ENCODE measurements at places on chromosomes 16 and 17. TPM values are rescaled to one million over a fixed set of nuclear protein-coding genes. Genes with fewer than 3 reads are reported as not detected.
A peak's percentile ranks its signal among the peaks of the same experiment; 100 is the strongest.

The NUDT21 gene
- total RNA-seq: 148 TPM

The JUP gene
- 169 TPM for total RNA-seq

The PDK2 gene
- 29.9 TPM for total RNA-seq

The CCDC144A gene
- 0.60 TPM for total RNA-seq

The GRIN2A gene
- 0.57 TPM for total RNA-seq

The TNFSF13 gene
- total RNA-seq: 3.5 TPM

The OVCA2 gene
- total RNA-seq: 42.7 TPM

The CDYL2 gene
- total RNA-seq: 6.3 TPM

The CDH3 gene
- 53.5 TPM for total RNA-seq

The SYNGR3 gene
- total RNA-seq: 2.5 TPM

The TMEM97 gene
- 43.0 TPM for total RNA-seq

GRCh38 chr16:24966634-24967033 lies 48.5 kb downstream of the ARHGAP17 start:
- H3K27ac ChIP-seq: no peak overlapping the region
- no peaks in the 10 kb centered on the region for H3K27me3 ChIP-seq
- H3K4me3 ChIP-seq: no peak overlapping the region
- no peak for DNase-seq

DNA sequence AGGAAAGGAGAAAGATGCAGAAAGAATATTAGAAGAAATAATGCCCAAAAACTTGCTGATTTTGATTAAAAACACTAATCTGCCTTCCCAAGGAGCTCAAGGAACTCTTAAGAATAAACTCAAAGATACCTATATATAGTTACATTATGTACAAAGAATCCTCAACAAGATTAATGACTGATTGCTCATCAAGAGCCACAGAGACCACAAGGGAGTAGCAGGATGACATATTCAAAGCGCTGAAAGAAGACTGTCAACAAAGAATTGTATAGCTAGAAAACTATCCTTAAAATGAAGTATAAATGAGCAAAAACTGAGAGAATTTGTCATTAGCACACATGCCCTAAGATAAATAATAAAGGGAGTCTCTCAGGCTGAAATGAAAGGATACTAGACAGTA lies 6.2 kb downstream of the LPCAT2 start:
- DNase-seq: no peak
- no peak overlapping the region for H3K27ac ChIP-seq
- no peak overlapping the region for H3K4me3 ChIP-seq
- H3K4me1 ChIP-seq: no peaks in the 10 kb centered on the region

DNA sequence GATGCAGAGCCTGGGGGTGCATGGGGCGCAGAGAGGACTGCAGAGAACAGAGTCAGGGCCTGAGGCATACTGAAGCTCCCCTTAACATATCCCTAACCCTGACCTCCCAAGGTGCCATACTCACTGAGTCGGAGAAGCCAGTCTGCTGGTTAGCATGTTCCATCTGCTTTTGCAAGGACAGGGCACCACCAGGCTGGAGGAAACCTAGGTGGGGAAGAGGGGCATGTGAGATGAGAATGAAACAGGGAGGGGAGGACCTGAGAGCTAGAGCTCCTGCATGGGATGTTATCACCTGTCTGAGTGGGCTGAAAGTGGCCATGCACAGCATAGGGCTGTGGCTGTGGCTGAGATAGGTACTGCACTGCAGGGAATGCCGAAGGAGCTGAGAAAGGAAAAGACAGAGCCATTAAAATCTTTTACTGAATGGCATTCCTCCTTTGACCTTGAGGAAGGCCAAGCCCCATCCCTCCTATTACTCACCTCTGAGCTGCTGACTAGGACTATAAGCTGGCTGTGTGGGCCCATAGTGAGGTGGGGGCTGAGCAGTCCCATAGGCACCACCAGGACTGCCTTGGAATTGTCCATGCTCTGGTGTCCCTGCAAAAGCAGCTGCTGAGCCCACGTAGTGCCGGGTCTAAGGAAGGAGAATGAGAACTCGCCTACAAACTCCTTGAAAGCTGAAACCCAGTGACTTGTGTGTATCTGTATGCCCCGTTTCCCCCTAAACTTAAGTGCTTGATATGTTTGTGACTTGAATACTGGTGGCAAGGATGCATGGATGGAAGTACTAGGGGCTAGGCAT lies 1.9 kb downstream of the GPS2 start:
- H3K36me3 ChIP-seq: peaks cover 33% of the 10 kb centered on the region
- H3K4me3 ChIP-seq: peak overlapping the region; percentile 87
- DNase-seq: no peak
- H3K27me3 ChIP-seq: no peaks in the 10 kb centered on the region

- H3K27me3 ChIP-seq: peaks cover 62% of the 10 kb centered on the region
- no peaks in the 10 kb centered on the region for H3K36me3 ChIP-seq
- H3K27ac ChIP-seq: no peak overlapping the region
- no peak for DNase-seq
Observed at GRCh38 chr17:8966926-8967325, 1.4 kb upstream of the PIK3R5 start.

GRCh38 chr17:27858621-27859305 lies 34.4 kb downstream of the LYRM9 start:
- no peaks in the 10 kb centered on the region for H3K36me3 ChIP-seq
- no peak overlapping the region for H3K4me3 ChIP-seq
- no peak overlapping the region for H3K27ac ChIP-seq

- DNase-seq: peak; percentile 22
- H3K4me1 ChIP-seq: peaks cover 4% of the 10 kb centered on the region
- no peaks in the 10 kb centered on the region for H3K36me3 ChIP-seq
- H3K4me3 ChIP-seq: no peak overlapping the region
- no peak overlapping the region for H3K27ac ChIP-seq
Observed at GRCh38 chr16:10683170-10683569, 11.6 kb downstream of the TEKT5 start.

- H3K4me3 ChIP-seq: no peak overlapping the region
- no peaks in the 10 kb centered on the region for H3K36me3 ChIP-seq
- H3K4me1 ChIP-seq: no peaks in the 10 kb centered on the region
Observed at GRCh38 chr16:82265809-82266208, 95.8 kb upstream of the MPHOSPH6 start.

DNA sequence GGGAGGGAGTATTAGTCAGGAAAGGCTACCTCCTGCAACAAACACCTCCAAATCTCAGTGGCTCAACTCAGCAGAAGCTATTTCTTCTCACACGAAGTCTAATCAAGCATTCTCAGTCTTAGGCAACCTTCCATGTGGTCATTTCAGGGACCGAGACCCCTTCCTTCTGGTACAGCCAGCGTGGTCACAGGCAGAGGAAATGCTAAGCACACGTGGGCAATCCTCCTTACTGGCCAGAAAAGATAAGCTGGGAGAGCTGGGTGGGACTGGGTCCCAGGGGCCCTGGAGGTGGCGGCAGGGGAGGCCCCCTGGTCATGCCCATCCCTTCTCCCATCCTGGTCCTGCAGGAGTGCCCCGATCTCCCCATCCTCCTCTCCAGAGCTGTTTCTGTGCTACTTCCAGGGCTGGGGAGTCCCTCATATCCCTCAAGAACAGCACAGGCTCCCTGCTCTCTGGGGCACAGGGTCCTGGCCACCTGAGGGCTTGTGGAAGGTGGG lies 5.7 kb upstream of the CX3CL1 start:
- no peak overlapping the region for H3K27ac ChIP-seq
- DNase-seq: no peak
- H3K27me3 ChIP-seq: peaks cover 10% of the 10 kb centered on the region
- no peak overlapping the region for H3K4me3 ChIP-seq

- peaks cover 54% of the 10 kb centered on the region for H3K27me3 ChIP-seq
- H3K27ac ChIP-seq: peak overlapping the region; percentile 62
- H3K4me3 ChIP-seq: peak overlapping the region; percentile 89
- H3K4me1 ChIP-seq: peaks cover 11% of the 10 kb centered on the region
Observed at GRCh38 chr16:1984347-1985225, 593 bp downstream of the GFER start.

DNA sequence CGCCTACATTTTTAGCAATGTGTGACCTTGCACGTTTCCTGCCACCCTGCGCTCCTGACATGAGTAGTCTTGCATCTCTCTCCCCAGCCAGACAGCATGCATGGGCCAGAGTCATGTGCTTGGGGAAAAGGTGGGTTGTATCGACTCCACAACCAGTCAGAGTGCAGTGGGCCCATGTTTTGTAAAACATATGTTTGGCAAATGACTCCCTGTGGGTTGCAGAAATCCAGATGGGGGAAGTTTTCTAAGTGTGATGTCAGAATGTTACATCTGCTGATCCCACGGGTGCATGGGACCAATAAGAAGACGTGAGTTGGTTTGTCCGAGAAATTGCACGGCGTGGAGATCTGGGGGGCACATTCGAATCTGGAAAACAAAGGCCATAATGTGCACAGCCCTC lies 147.1 kb downstream of the FOXL1 start:
- H3K36me3 ChIP-seq: no peaks in the 10 kb centered on the region
- no peak overlapping the region for H3K4me3 ChIP-seq
- no peak for DNase-seq
- peaks cover 58% of the 10 kb centered on the region for H3K27me3 ChIP-seq

DNA sequence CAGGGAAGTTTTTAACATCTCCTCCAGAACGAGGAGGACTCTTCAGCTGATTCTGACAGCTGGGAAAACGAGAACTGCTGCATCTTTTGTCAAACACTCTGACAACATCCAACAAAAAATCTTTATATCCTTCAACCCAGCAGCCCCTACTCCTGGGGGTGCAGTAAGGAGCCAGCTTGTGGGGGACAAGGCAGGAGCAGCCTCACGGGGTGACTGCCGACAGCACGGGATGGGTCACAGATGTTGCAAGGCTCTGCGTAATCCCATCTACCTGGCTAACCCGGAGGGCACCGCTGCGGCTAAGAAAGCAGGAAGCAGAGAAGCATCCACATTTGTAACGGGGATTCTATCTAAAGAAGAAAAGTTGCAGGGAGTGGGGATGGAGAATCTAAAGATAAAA lies 28.6 kb downstream of the WDR45B start:
- H3K4me3 ChIP-seq: no peak overlapping the region
- no peak overlapping the region for H3K27ac ChIP-seq
- no peaks in the 10 kb centered on the region for H3K27me3 ChIP-seq
- H3K4me1 ChIP-seq: no peaks in the 10 kb centered on the region
- DNase-seq: no peak
- H3K36me3 ChIP-seq: peaks cover 21% of the 10 kb centered on the region

DNA sequence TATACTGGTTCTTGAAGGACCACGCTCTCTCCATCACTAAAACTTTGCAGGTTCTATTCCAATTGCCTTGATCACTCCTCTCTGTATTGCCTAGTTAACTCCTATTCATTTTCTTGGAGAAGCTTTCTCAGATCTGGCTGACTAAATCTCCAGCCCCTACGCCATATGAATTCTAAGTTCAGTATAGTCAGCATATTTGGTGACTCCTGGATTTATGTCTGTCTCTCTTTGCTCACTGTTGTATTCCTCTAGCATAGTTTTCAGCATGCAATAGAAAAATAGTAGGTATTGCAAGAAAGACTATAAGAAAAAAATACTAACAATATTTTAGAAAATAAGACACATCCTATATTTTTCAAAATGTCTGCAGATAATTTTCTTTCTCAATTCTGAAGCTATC lies 579.7 kb downstream of the CDH11 start:
- no peaks in the 10 kb centered on the region for H3K27me3 ChIP-seq
- no peak overlapping the region for H3K27ac ChIP-seq
- H3K4me1 ChIP-seq: no peaks in the 10 kb centered on the region

DNA sequence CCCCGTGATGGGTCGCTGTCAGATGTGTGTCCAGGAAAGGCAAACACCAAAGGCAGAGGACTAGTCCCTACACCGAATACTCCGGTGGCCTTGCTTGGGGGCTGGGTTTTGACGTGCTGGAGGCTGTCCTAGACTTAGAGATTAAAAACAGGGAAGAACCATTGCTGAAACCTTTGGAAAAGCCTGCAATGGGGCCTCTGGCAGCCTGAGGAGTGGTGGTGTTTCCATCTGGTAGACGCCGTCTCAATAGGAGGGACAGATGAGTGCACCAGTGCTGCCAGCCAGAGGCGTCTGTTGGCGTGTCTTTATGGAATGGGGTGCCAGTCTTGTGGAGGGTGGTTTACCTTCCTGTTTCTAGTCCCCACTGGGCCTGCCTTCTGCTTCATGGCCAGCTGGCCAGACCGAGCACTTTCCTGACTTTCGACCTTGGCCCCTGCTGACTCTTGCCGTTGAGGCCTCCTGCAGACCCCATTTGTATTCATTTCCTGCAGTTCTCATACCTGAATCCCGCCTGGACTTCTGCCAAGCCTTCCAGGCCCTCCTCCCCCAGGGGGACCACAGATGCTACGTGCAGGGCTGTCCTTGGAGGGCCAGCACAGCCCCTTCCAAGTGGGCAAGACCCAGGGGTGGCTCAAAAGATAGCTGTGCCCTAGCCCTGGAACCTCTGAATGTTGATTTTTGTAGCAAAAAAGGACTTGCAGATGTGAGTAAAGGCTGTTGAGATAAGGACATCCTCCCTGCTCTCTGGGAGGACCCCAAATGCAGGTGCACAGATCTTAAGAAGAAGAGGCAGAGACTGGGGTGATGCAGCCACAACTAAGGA lies 1.9 kb upstream of the DNASE1 start:
- peaks cover 14% of the 10 kb centered on the region for H3K36me3 ChIP-seq
- peaks cover 13% of the 10 kb centered on the region for H3K4me1 ChIP-seq
- no peak overlapping the region for H3K4me3 ChIP-seq

DNA sequence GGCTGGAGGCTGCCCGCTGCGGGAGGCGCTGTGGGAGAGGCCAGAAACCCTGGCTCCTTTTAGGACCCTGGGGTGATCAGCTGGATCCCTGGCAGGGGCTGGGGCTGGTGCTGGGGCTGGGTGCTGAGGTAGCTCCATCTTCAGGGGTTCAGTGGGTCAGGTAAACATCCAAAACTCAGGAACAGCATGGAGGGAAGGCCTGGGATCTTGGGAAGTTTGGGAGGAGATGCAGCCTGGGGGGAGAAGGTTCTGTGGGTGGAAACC lies 21.0 kb downstream of the ADGRG5 start:
- no peak for DNase-seq
- H3K4me3 ChIP-seq: no peak overlapping the region
- no peaks in the 10 kb centered on the region for H3K36me3 ChIP-seq
- no peak overlapping the region for H3K27ac ChIP-seq
- peaks cover 4% of the 10 kb centered on the region for H3K4me1 ChIP-seq
- H3K27me3 ChIP-seq: peaks cover 9% of the 10 kb centered on the region

DNA sequence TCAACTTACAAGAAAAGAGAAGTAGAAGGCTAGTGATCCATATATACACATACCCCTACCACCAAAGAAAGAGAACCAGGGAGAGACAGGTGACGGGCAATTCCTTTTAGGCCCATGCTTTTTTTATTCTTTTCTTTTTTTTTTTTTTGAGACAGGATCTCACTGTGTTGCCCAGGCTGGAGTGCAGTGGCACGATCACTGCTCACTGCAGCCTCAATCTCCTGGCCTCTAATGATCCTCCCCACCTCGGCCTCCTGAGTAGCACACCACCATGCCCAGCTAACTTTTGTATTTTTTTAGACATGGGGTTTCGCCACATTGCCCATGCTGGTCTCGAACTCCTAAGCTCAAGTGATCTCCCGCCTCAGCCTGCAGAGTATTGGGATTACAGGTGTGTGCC lies 4.8 kb downstream of the HSPB9 start:
- H3K36me3 ChIP-seq: peaks cover 14% of the 10 kb centered on the region
- DNase-seq: no peak
- H3K4me1 ChIP-seq: peaks cover 4% of the 10 kb centered on the region
- H3K27me3 ChIP-seq: no peaks in the 10 kb centered on the region
- no peak overlapping the region for H3K27ac ChIP-seq

DNA sequence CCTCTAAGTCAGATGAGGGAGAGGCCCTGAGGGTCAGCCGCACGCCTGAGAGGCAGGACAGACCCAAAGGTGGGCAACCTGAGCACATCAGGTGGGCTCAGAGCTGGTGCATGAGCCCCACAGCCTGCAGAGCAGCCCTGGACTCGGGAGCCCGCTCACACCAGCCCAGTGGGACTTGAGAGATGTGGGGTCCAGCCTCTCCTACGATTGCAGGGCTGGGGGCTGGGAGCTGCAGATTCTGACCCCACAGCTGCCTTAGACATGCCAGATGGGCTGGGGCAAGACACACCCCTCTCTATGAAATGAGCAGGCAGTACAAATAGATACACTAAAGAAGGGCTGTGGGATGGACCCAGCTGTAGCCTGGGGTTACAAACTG lies 77.1 kb upstream of the RBL2 start:
- no peak overlapping the region for H3K27ac ChIP-seq
- no peak overlapping the region for H3K4me3 ChIP-seq
- no peak for DNase-seq
- peaks cover 3% of the 10 kb centered on the region for H3K27me3 ChIP-seq
